ENCODE measurements at places on chromosomes 7 and 10.

DNA sequence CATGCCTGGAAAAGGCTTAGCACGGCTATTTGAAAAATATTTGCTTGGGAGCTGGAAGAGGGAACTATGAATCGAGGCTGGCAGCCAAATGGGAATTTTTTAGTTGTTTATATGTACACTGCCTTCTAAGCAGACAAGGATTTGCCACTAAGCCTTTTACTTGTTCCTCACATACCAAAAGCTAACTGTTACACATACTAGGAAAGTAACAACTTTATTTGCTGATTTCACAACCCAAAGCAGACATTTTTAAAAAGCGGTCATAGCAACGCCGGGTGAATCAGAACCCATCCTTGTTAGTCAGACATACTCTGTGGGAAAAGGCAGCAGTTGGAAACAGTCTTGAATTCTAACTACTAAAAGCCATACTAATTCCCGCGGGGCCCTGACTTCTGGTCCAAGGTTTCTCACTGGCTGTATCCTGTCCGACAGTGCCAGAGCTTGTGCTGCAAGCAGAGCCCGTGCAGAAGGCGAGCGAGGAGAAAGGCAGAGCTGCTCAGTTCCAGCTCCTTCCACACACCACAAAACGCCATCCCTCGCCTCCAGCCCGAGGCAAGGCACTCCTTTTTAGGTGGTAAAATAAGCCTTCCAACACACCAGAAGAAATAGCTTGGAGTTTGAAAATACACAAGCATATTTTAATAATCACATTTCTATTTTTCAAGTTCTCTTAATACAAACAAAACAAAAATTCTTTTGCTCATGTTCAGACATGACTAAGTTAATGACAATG lies 89.2 kb downstream of the RNF216 start:
- DNase-seq, result peak; percentile 56

DNA sequence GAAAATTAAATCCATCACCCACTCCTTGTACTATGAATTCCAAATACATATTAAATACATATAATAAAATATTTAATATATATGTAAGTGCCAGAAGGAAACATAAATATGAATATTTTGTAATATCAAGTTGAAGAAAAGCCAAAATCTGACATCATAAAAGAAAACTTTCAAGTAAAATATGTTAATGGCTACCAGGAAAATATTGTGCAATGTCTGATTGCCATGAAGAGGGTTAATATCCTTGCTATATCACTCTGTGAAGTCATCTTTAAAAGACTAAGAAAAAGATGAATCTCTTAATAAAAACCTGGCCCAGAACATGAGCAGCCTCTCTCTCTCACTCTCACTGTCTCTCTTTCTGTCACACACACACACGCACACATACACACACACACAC lies 130.2 kb downstream of the EGFR start:
- no peak for DNase-seq

DNA sequence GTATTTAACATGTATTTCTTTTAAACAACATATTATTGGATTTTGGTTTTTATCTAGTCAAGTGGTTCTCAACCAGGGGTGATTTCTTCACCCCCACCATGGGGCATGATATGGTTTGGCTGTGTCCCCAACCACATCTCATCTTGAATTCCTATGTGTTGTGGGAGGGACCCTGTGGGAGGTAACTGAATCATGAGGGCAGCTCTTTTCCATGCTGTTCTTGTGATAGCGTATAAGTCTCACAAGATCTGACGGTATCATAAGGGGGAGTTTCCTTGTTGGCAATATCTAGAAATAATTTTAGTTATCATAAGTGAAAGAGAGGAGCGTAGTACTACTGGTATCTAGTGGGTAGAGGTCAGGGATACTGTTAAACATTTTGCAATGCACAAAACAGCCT lies 37.6 kb downstream of the TMEM168 start:
- no peak for DNase-seq

GRCh38 chr7:5349437-5350173 lies 66.9 kb downstream of the SLC29A4 start:
- no peak for DNase-seq

DNA sequence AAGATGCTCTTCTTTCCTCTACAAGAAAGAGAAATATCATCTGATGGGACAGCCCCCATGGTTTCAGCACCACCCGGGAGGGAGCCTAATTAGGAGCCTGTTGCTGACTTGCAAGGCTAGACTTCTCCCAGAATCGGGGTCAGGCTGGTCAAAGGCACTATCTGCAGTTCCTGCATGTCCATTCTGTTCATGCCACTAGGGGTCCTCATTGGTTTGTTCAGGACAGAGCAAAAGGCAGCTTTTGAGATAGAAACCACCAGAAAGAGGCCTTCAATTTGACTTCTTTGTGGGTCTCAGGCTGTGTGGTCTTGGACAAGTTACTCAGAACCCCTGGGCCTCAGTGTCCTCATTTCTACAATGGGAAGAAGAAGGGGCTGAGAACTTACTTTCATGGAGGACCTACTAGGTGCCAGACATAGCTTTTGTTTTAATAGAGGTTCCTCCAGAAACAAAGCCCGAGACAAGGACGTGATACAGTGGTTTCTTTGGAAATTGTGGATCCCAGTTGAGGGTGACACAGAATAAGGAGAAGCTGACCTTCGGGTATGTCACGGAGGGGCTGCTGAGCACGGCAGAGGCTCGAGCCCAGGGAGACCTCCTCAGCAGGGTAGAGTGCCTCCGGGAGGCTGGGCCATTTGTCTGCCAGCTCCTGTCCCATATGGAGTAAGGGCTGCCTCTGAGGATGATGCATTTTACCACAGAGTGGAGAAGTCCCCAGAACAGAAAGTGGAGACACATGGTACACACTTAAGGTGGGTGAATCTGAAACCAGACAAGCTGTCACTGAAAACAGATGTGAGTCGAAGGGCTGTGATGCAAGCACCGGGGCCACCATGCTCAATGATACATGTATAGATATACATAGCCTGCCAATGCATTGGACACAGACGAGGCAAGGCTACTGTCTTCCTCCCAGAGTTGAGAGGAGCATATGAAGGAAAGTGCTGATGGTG lies 33.1 kb upstream of the NEUROD6 start:
- peak; percentile 31 for DNase-seq

DNA sequence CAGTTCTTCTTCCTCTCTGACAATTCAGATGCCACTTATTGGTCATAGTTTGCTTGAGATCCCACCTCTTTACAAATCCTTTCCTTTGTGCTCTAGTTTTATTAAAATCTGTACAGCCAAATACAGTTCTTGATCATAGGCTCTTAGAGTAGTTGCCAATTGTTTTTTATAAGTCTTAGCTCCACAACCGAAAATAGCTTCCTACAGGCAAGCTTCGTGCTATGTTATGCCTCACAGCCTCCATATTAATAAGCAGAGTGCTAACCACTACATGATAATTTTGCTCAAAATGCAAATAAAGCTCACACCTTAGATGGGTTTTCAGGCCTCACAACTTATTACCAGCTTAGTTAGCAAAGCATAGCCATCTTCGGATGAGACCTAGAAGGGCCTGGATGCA lies 688.9 kb downstream of the MAGI2 start:
- DNase-seq, result no peak

- no peak for DNase-seq
Measured at GRCh38 chr10:21920633-21921032, 82.9 kb downstream of the DNAJC1 start.

DNA sequence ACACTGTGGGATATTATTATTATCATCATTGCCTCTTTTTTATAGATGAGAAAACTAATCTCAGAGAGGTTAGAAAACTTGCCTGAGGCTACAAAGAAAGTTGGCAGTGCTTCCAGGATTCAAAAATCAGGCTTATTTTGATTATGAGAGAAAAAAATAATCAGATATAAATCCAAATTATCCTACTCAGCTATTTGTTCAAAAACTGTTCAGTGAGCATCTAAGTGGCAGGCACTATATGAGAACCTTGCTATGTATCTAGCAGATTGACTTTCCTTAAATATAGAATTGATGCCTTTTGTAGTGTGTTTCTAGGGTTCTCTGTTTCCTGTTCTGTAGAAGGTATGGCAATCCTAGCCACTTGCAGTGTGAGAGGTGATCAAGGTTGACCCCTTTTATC lies 60.0 kb upstream of the SLC35B4 start:
- DNase-seq, result no peak

Data from midbrain (tissue), 1 donor.